ENCODE measurements at places on chromosomes 13 and 19.

- no peak for DNase-seq
Observed at GRCh38 chr13:23380534-23380933, 53.0 kb downstream of the SACS start.

DNA sequence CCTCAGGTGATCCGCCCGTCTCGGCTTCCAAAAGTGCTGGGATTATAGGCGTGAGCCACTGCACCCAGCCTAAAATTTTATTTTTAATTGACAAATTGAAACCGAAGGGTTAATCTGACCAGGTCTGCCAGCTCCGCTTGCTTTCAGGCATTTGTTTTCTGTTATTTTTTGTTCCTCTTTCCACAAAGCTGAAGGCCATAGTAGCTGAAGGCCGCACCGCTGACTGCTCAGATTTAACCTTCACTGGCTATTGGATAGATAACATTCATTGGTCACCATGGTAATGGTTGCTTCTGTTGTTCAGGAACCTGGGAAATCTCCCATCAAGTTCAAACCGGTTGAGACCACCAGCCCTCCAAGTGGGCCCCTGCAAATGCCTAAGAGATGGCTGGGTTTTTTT, 124.5 kb upstream of the USP29 start:
- no peak for DNase-seq

DNA sequence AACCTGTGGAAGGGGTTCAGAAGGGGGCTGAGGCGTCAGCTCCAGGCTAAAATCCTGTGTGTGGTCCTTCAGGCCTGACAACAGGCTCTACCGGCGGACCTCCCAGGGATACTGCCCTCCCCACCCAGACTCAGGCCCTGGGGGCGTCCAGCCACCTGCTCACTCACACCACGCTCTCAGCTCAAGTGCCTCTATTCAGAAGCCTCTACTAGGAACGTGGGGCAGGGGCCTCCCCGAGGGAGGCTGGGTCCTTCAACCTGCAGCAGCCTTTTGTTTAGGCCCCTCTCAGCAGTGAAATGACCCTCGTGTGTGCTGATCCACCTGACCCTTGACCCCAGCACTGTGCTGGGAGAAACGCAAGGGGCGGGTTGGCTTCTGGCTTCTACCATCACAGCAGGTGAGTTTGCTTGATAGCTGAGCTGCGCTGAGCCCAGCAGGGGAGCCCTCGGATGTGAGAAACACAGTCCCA, 10.6 kb downstream of the PLPP2 start:
- DNase-seq, result no peak

GRCh38 chr19:29777781-29778309, 33.9 kb upstream of the CCNE1 start:
- no peak for DNase-seq

DNA sequence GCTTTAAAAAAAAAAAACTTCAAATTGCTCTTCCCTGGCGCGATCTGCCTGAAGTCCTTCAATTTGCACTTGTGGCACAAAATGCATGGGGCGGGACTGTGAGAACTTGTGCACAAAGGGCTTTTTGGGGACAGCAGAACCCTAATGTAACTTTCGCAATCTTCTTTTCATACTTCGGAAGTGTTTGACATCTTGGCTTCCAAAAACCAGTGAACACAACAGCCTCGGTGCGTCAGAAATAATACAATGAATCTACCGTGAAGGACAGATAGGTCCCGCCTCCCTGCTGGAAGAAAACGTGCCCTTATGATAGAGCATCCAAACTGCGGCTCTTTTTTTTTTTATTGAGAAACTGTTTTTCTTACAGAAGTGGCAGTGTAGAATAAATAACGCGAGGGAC, 36.6 kb downstream of the KLF2 start:
- no peak for DNase-seq
